ENCODE measurements at places on chromosomes 13 and 19. TPM values are rescaled to one million over a fixed set of nuclear protein-coding genes. Genes with fewer than 3 reads are reported as not detected.
A peak's percentile ranks its signal among the peaks of the same experiment; 100 is the strongest.

The SHANK1 gene
- total RNA-seq = 0.26 TPM

The NEK3 gene
- total RNA-seq = 19.7 TPM

- peak overlapping the region; percentile 10 for H3K4me3 ChIP-seq
- peak overlapping the region; percentile 97 for H3K27ac ChIP-seq
- H3K36me3 ChIP-seq = no peaks in the 10 kb centered on the region
Measured at GRCh38 chr13:80341756-80342370, 937 bp upstream of the SPRY2 start.

DNA sequence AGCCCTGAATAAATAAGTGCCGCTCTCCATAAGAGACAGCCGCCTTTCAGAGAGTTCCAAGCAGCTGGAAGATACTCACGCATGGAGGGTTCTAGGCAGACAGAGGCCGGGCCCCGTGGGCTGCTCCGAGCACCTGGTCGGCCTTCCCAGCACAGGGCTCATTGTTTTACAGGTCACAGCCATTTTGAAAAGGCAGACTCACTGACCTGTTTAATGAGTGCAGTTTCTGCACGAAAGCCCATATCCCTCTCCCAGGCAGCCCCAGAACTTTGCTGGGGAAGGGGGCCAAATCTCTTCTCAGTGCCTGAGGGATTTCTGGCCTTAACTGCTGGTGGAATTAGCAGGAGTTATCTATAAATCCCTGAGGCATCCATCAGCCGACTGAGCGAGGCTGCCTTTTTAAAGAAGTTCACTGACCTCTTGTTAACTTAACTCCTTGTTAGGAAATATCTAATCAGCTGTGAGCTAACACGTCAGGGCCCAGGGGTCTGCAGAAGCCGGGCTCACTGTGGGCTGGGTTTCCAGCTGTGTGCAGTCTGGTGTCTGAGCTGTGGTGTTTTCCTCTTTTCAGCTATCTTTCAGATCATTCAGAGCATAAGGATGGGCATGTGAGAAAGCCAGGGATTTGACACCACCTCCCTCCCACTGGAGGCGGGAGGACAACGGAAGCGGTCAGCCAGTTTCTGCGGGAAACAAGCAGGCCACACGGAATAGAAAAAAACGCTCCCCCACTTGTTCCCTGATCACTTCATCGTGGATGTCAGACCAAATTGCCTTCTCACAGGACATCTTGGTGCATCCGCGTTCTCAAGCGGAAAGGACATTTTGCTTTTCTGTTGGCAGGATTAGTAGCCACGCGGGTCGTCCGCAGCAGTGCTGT lies 23.3 kb downstream of the SERP2 start:
- DNase-seq = no peak
- no peaks in the 10 kb centered on the region for H3K4me1 ChIP-seq
- H3K36me3 ChIP-seq = no peaks in the 10 kb centered on the region
- H3K27ac ChIP-seq = no peak overlapping the region

GRCh38 chr19:51887522-51888498 lies at the start of gene ZNF577:
TSS of gene ZNF577 (minus strand) at chr19:51887951. CDS start at chr19:51880382, 7,569 bp downstream.
- peak within 1 kb of the TSS; percentile 50 for H3K4me3 ChIP-seq
- peaks cover 6% of the 10 kb centered on the region for H3K4me1 ChIP-seq
- no peaks in the 10 kb centered on the region for H3K27me3 ChIP-seq
- peak within 1 kb of the TSS; percentile 79 for H3K27ac ChIP-seq
- DNase-seq = peak; percentile 89

DNA sequence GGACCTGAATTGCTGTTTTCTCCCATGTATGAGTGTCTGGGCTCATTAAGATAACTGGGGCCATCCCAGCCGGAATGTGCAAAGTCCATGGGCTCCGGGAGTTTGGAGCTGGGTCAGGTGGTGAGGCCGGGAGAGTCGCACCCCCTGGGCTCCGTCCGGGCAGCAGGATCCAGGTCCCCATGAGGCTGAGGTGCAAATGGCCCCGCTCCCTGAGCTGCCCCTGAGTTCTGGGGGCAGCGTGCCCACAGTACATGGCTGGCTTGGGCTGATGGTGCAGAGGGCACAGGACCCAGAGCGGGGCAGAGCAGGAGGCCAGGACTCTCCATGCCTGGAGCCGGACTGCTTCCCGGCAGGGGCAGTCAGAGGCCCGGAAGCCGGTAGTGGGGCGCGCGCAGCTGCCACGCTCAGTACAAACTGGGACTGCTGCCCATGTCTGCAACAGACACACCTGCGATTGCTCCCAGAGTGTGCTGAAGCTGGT lies 136.0 kb downstream of the KDM4B start:
- H3K4me1 ChIP-seq = peaks cover 54% of the 10 kb centered on the region
- H3K27ac ChIP-seq = peak overlapping the region; percentile 91
- peak; percentile 96 for DNase-seq
- H3K27me3 ChIP-seq = no peaks in the 10 kb centered on the region
- H3K4me3 ChIP-seq = no peak overlapping the region

DNA sequence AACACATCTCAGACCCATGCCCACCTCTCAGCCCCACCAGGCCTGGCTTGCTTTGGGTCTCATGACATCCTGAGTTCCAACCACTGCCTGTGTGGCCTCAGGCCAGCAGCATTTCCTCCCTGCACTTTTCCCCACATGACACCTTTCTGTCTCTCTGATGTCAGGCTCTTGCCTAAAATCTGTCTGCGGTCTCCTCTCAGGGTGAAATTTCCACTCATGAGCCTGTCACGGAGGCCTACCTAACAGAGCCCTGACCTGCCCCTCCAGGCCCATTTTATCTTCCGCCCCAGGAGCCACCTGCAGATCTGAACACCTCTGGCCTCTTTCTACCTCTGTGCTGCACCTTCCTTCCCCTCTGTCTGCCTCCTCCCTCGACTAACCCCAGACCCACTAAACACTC lies 93.5 kb downstream of the ZDHHC20 start:
- no peaks in the 10 kb centered on the region for H3K27me3 ChIP-seq
- H3K36me3 ChIP-seq = no peaks in the 10 kb centered on the region
- no peak overlapping the region for H3K4me3 ChIP-seq
- DNase-seq = no peak

DNA sequence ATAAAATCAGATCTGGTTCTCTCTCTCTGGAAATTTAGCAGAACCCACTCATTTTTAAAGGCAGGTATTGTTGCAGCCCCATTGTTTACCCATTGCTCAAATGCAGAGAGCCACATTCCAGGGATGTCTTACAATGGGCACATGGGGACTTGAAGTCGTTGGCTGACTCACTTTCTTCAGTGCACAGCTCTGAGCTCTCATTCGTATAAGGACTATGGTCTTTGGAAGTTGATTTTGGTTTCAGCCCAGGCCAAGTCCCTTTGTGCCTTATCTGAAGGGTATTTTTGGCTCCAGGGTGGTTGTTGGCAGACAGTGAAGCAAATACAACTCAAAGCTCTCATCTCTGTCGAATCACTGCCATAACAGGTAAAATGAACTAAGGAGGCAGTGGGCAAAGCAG lies 47.3 kb upstream of the CLDN10 start:
- peak; percentile 39 for DNase-seq
- no peak overlapping the region for H3K4me3 ChIP-seq
- no peaks in the 10 kb centered on the region for H3K36me3 ChIP-seq

Data from body of pancreas (tissue), 4 donors.